Cortex of kidney (tissue), 1 donor: ENCODE measurements at places on chromosomes 6 and 20.

DNA sequence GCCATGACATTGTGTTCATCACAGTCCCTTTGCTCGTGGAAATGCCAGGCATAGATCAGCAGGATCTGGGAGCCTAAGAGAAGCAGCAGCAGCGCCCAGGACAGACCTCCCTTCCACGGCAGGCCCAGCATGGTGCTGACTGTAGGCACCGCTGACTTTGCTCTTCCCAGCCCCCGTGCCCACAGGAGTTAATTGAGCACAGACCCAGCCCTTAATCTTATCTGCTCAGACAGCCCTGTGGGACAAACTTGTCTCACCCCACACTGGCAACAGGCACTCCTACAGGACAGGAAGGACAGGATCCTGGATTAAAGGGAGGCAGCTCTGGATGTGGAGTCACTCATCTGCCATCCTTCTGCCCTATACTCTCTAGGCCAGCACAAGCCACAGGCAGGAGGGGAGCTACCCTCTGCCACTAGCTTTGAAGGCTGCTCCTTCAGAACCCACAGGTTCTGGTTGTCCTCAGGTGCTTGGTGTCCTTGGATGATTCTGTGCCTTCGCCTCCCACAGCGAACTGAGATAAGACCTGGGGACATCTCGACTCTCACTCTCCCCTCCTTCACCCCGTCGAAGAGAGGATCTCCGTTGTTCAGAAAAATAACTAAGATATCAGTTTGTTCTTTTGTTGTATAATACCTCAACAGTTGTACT, at the start of gene CST9L:
CST9L (minus strand) TSS at position 165 of the 651 bp plus-strand sequence; CDS start at position 131, 34 bp downstream.
- no peak for DNase-seq

- DNase-seq, result no peak
These were observed 101.6 kb upstream of the CD93 start for GRCh38 chr20:23187751-23188150.

- DNase-seq, result no peak
These were observed 425.5 kb downstream of the TENT5A start for GRCh38 chr6:81326881-81327561.

- DNase-seq, result no peak
These were observed 34.9 kb upstream of the REV3L start for GRCh38 chr6:111517965-111518364.

- DNase-seq, result no peak
These were observed 184.0 kb downstream of the BMP7 start for GRCh38 chr20:57082357-57082945.
